ENCODE measurements at places on chromosomes 4 and X.
A peak's percentile ranks its signal among the peaks of the same experiment; 100 is the strongest.

GRCh38 chrX:68807818-68808217, 21.0 kb upstream of the EFNB1 start:
- no peak for DNase-seq

- DNase-seq = no peak
Measured at GRCh38 chr4:78688366-78688765, 87.8 kb upstream of the BMP2K start.

GRCh38 chr4:121397941-121398601, 17.3 kb upstream of the QRFPR start:
- DNase-seq = no peak

DNA sequence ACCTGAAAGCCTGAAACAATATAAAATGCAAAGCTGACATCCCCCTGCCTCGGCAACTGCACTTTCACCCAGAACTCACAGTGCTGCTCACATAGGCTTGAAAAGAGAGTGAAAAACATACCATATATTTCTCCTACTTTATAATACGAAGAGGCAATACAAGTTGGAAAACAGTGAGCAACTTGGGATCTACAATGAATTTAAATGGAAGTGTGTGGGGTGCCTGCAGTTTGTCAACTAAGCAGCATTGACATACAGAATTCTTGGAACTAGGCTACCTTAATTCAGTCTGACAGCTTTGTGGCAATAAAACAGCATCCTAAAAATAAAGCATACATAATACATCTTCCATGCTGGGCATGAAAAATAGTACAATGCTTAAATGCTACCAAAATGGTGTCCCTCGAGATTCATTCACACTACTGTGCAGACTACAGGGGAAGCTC, 8.0 kb downstream of the GASK1B start:
- DNase-seq = no peak

- peak; percentile 45 for DNase-seq
Measured at GRCh38 chr4:26061248-26061986, 147.4 kb downstream of the SMIM20 start.

DNA sequence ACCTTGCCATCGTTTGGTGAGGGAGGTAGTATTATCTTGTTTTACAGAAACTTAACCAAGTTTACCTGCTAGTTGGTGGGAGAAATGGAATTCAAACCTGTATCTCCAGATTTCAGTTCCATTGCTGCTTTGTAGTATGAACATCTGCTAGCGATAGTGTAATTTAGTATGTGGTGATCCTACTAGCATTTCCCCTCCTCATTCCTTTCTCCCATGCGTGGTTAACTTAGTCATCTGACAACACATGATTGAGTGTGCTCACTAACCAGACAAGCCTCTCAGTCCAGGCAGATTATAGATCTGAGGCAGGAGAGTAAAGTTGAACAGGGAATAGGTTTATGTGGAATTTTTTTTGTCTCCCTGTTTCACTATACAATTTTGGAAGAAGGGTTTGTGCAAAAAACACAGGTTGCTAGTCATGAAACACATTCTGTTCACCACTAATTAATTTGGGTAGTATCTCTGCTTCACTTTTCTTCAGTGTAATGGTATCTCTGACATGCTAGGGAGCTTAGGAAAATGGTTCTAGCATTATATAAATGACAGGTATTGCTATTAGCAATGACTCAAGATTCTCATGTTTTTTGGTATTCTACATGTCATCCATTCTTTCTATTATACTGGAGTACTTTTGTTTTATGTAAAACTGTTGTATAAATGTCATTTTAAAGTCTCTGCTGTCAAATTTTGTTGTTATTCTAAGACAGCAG, 21.7 kb downstream of the RBPJ start:
- no peak for DNase-seq

GRCh38 chr4:7280926-7281690, 88.8 kb downstream of the SORCS2 start:
- DNase-seq = no peak

GRCh38 chr4:84648863-84649647, 66.1 kb downstream of the CDS1 start:
- DNase-seq = no peak

DNA sequence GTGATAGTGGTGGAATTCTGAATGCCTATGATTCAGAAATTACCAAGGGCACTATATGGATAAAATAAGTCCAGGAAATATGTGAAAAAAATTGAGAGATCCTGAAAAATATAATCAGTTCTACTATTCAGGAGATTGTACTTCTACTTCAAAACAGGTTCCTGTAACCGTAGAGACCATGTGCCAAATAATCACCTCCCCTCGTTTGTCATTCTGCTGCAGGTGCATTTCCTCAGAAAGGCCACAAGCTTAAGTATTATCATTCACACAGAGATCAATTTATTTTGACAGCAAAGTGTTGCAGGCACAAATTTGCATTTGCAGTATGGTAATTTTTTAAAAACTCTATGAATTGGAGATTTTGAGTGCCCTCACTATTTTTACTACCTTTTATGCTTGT, 1000.0 kb downstream of the CCSER1 start:
- no peak for DNase-seq

- no peak for DNase-seq
Measured at GRCh38 chr4:55075823-55076716, 49.3 kb downstream of the KDR start.

DNA sequence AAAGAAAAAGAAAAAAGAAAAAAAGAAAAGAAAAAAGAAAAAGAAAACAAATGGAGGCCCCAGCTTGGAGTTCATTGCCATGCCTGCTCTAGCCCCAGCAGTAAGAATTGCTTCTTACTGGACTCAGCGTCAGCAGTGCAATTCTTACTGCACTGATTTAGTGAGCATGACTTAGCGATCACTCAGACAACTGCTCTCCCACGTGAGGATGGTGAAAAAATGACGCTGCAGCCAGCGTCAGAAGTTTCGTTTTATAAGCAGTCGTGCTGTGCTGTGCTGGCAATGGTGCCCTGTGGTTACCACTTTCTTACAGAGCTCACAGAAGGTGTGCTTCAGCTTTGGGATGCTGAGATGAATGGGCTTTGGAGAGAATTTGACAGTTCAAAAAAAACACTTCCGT, 68.3 kb upstream of the DDX3X start:
- DNase-seq = peak; percentile 71

DNA sequence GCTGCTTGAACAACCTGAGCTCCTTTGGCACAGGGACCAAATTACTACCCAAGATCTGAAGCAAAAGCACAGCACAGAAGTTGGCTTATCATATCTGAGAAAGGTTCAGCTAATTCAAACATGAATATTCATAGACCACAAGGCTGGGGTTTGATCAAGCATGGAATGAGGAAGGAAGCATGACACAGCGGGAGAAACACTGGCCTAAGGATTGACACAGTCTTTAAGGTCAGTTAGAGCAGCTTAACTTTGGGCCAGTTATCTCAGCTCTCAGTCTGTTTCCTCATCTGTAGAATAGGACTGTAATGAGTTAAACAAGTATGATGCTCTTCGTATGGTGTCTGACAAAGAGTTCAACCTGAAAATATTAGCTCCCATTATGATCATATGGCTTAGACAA, 88.5 kb upstream of the CBR4 start:
- DNase-seq = no peak

GRCh38 chr4:156771171-156771837, 200.3 kb downstream of the PDGFC start:
- no peak for DNase-seq

DNA sequence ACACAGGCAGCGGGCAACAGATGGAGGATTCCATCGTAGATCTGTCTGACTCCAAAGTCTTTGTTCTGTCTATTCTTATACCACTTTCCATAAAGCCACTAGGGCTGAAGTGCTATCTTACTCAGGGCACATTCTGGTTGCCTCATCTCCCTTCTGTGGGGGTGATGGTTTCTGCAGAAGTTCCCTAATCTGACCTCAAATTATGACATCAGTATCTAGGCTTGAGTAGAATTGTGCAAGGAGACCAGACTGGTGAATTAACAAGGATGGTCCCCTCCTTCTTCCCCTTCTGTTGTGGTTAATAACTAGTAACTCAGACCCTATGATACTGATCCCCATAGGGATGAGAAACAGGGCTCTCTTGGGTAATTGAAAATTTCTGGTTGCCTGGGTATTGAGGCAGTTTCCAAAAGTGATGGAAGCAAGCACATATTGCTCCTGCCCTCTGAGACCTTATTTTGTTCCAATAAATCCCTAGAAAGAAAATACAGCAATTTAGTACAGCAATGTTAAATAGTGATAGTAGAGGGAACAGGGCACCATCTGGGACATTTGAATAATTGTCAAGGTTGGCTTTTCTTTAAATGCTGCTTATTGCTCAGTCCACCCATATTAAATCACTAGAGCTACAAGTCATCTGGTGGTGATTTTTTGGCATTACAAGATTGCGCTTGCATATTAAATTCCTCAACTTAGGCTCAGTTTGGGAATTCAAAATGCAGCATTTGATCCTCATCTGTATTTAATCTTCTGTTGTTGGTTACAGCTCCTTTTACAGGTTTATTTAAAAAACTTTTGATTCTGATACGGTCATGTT, 57.3 kb upstream of the AP1S2 start:
- no peak for DNase-seq

Measured in activated CD4-positive, alpha-beta T cell treated with anti-CD3 and anti-CD28 coated beads, Interleukin-2, amount 10 ng/mL, durations not matched to agents 7 days and 5 days (primary cell).